ENCODE measurements at places on chromosomes 4 and X. TPM values are rescaled to one million over a fixed set of nuclear protein-coding genes. Genes with fewer than 3 reads are reported as not detected.

RAB33A gene
- 36.5 TPM for total RNA-seq

TACR3 gene
- 4.2 TPM for total RNA-seq

FHL1 gene
- total RNA-seq, result 90.0 TPM

RASL11B gene
- total RNA-seq, result 31.7 TPM

EVC2 gene
- 2.5 TPM for total RNA-seq

PAGE1 gene
- total RNA-seq, result not detected

CSAG1 gene
- total RNA-seq, result not detected

KDR gene
- total RNA-seq, result 13.7 TPM

ATP7A gene
- total RNA-seq, result 15.6 TPM

MFSD8 gene
- 82.7 TPM for total RNA-seq

ZCCHC12 gene
- total RNA-seq, result 23.2 TPM

CENPVL2 gene
- 1.7 TPM for total RNA-seq

PPARGC1A gene
- 5.5 TPM for total RNA-seq

BTK gene
- total RNA-seq, result 0.94 TPM

COX7B gene
- total RNA-seq, result 116 TPM

EIF2S3 gene
- total RNA-seq, result 313 TPM

ADH4 gene
- not detected for total RNA-seq

PAGE5 gene
- total RNA-seq, result not detected

RBMXL3 gene
- not detected for total RNA-seq

ARHGAP36 gene
- total RNA-seq, result 0.31 TPM

CORIN gene
- total RNA-seq, result 0.62 TPM

- no peak for DNase-seq
These were observed 95.2 kb downstream of the DCLK2 start for GRCh38 chr4:150173432-150173861.

DNA sequence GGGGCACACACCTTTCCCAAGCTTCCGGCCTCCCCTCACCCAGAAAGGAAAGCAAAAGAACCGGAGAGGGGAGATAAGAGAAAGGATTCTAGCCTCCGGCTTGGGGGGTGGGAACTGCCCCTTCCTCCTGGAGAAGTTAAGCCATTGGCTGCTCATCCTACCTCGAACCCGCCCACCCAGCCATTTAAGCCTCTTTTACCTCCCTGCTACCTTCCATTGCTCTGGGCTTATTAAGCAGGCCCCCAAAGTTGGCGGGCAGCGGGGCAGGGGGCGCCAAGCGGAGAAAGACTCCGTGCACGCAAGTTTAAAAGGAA lies 2.3 kb downstream of the MAML3 start:
- peak; percentile 47 for DNase-seq

- DNase-seq, result no peak
These were observed 157.6 kb downstream of the ARX start for GRCh38 chrX:24858004-24858746.

DNA sequence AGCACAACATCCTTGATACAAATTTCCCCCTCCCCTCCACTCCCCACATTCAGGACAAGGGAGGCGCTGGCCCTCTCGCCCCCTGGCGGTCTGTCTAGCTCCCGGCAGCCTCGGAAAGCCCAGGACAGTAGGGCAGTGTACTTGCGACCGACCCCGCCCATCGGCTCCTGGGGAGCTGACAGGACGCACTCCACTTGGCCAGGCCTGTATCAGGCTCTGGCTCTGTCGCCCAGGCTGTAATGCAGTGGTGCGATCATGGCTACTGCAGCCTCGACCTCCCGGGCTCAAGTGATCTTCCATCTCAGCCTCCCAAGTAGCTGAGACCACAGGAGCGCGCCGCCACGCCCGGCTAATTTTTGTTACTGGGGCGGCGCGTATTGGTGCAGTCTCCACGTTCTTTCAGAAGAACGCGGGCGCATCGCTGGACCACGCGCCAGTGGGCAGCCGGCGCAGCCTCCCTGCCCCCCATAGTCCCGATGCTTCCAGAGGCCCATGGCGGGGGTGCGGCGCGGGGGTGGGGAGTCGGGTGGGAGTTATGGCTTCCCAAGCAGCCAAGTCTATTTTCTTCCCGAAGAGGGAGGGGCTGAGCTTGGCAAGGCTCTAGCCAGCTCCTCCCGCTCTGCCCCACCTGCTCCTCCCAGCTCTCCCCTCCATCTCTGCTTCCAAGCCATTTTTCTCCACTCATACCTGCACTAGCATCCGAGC lies 7.8 kb upstream of the AKAP14 start:
- DNase-seq, result no peak

DNA sequence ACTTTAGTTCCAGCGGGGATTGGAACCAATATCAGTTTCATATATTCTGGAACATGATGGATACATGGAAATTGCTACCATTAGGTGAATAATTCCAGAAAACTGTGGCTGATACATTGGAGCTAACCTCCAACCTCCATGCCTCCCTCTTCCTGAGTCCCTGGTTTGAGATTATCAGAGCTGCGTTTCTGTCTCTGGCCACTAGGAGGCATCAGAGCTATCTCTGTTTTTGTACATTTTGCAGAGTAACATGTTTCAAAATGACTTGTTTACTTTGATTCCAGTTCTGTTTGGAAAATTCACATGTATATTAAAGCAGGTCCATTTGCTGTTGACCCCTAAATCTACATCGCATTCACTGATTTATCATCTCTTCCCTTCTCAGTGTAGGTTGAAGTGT lies 2.4 kb upstream of the RAB40AL start:
- DNase-seq, result no peak

GRCh38 chr4:147851135-147851534 lies 119.2 kb downstream of the ARHGAP10 start:
- no peak for DNase-seq

- DNase-seq, result no peak
These were observed 582.3 kb downstream of the FSTL5 start for GRCh38 chr4:161581262-161582230.

DNA sequence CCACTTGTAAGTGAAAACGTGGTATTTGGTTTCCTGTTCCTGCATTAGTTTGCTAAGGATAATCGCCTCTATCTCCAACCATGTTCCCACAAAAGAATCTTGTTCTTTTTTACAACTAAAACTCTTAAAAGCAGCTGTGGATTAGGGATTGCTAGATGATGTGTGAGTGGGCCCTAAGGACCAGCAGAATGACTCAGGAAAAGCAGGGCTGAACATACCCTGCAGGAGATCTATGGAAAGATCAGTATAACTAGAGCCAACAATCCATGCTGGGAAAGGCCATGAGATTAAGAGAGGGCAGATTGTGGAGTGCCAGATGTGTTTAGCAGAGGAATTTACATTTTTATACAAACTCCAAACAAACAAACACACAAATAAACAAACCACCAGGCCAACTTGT lies 128.4 kb upstream of the TMEM164 start:
- DNase-seq, result no peak

- peak; percentile 7 for DNase-seq
These were observed at the start of gene CCDC160 for GRCh38 chrX:134236626-134237614. TSS of gene CCDC160 (plus strand) at chrX:134237182. CDS start at chrX:134244801, 7,619 bp downstream.

- DNase-seq, result no peak
These were observed 112.1 kb upstream of the LDB2 start for GRCh38 chr4:17010426-17011087.

GRCh38 chr4:75302648-75303047 lies 211.6 kb downstream of the RCHY1 start:
- DNase-seq, result no peak

- no peak for DNase-seq
These were observed 19.6 kb upstream of the NKRF start for GRCh38 chrX:119625843-119626242.

- no peak for DNase-seq
These were observed 85.9 kb upstream of the PAQR3 start for GRCh38 chr4:79025170-79025569.

GRCh38 chr4:85913931-85914694 lies 439.2 kb downstream of the ARHGAP24 start:
- no peak for DNase-seq

GRCh38 chrX:66021401-66021764 lies 18.5 kb downstream of the VSIG4 start:
- no peak for DNase-seq

- no peak for DNase-seq
These were observed 129.6 kb downstream of the DHRSX start for GRCh38 chrX:2371026-2371711.

GRCh38 chrX:129043138-129043537 lies 480.2 kb downstream of the SMARCA1 start:
- DNase-seq, result no peak

GRCh38 chr4:41510179-41510578 lies 27.8 kb upstream of the LIMCH1 start:
- DNase-seq, result no peak

DNA sequence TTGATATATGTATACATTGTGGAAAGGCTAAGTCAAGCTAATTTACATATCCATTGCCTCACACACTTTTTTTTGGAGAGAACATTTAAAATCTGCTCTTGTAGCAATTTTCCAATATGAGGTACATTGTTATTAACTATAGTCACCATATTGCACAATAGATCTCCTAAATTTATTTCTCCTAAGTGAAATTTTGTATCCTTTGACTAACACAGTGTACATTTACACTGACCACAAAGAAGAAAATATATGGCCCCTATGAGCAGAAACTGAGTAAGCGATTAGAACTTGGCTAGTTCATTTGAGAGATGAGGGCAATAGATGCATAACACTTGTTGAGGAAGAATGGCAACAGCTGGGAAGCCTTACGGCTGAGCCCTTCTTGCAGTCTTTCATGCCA lies 20.3 kb upstream of the GUCY1B1 start:
- no peak for DNase-seq

GRCh38 chrX:18354369-18355223 lies at the start of gene SCML2:
TSS of gene SCML2 (minus strand) at chrX:18354688. CDS start at chrX:18334071, 20,617 bp downstream.
- peak; percentile 14 for DNase-seq

- DNase-seq, result no peak
These were observed 250.2 kb downstream of the TENM3 start for GRCh38 chr4:182493377-182493776.

DNA sequence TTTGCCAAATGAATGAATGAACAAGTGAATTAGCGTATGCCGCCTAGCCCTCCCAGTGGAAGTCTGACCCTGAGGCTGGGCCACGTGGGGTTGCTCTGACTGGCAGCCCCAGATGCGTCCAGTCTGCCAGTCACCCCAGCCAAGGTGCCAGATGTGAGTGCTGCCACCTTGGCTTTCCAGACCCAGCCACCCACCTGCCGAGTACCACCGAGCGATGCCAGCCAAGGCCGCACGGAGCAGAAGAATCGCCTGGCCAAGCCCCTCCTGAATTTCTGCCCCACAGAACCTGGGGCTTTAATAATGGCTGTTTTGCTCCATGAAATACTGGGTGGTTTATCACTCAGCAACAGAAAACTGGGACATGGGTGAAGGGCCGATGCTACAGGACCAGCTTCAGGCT lies 59.3 kb downstream of the ADRA2C start:
- no peak for DNase-seq

- DNase-seq, result no peak
These were observed 41.0 kb upstream of the GATB start for GRCh38 chr4:151801547-151802516.

- no peak for DNase-seq
These were observed 22.0 kb downstream of the MSX1 start for GRCh38 chr4:4881432-4881831.

DNA sequence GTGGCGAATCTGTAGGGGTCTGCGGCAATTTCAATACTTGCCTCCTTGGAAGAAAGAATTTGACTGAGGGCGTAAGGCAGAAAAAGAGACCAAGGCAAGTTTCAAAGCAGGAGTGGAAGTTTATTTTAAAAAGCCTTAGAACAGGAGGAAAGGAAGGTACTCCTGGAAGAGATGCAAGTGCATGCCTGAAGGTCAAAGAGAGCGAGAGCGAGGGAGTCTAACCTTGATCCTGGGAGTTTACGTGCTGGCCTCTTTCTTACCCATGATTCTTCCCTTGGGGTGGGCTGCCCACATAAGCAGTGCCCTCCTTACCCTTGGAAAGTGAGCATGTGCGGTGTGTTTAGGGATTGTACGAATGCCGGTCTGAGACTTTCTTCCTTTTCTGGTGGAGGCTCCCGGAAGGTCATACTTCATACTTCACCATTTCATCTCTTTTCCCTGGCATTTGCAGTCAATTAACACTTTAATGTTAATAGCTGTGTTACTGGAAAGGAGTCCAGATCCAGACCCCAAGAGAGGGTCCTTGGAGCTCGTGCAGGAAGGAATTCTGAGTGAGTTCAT lies 40.0 kb downstream of the ARSD start:
- no peak for DNase-seq

DNA sequence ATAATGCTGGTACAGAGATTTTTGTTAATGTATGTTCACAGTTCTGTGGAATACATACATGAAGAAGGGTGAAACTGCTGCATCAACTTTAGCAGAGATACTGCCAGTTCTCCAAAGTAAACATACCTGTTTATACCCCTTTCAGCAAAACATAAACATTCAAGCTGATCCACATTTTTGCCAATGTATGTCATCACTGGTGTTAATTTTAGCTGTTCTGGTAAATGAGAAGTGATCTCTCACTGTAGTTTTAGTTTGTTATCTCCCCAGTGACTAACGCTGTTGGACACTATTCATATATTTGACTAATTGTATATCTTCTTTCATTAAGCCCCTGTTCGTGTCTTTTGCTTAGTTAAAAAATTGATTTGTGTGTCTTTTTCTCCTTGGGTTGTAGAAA lies 82.0 kb downstream of the HAUS3 start:
- DNase-seq, result no peak

DNA sequence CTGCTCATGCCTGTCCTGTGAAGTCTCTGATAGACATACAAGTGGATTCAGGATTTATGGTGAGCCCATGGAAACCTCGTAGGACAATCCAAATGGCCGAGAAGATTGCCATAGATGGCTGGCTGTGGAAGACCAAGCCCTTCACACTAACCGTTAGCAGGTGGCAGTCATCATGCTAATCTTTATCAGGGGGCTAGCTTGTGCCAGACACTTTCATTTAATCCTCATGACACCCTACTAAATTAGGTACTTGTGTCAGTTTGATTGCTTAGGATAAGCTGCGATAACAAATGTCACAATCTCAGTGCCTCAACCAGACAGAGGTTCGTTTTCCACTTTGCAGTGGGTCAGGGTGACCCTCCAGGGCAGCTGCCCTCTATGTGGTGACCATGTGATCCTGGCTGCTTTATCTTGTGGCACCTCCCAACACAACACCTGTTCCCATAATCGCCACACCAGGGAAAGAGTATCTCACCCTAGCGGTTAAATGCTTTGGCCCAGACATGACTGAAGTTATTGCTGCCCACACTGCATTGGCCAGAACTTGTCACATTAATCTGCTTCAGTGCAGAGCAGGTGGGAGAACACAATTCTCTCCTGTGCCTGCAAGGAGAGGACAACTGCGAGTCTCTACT lies 60.8 kb downstream of the REPS2 start:
- no peak for DNase-seq

GRCh38 chr4:88937081-88937480 lies 119.9 kb downstream of the FAM13A start:
- no peak for DNase-seq
